ENCODE measurements at places on chromosomes 7 and 10. TPM values are rescaled to one million over a fixed set of nuclear protein-coding genes. Genes with fewer than 3 reads are reported as not detected.

SEMA3D gene
- 0.07 TPM for total RNA-seq

HMX3 gene
- total RNA-seq: 0.08 TPM

LBX1 gene
- total RNA-seq: not detected

GPR37 gene
- total RNA-seq: 0.73 TPM

PLAC9 gene
- total RNA-seq: 0.16 TPM

TFAM gene
- 91.8 TPM for total RNA-seq

MALSU1 gene
- total RNA-seq: 95.9 TPM

USP54 gene
- 10.8 TPM for total RNA-seq

CCDC172 gene
- not detected for total RNA-seq

BBIP1 gene
- total RNA-seq: 30.7 TPM

CNPY1 gene
- total RNA-seq: not detected

HOXA6 gene
- 1.7 TPM for total RNA-seq

ANKRD2 gene
- total RNA-seq: 5.1 TPM

KAZALD1 gene
- total RNA-seq: 3.0 TPM

FKBP6 gene
- total RNA-seq: not detected

ARPC1A gene
- total RNA-seq: 129 TPM

SFXN2 gene
- total RNA-seq: 4.1 TPM

ACTL6B gene
- total RNA-seq: not detected

PPP1R3C gene
- 21.7 TPM for total RNA-seq

ZRANB1 gene
- total RNA-seq: 8.8 TPM

PNLIPRP3 gene
- 0.03 TPM for total RNA-seq

ABCF2 gene
- 62.4 TPM for total RNA-seq

FGFBP3 gene
- 2.6 TPM for total RNA-seq

AKR1E2 gene
- total RNA-seq: 6.4 TPM

FAM25C gene
- 3.0 TPM for total RNA-seq

All from A549 treated with AZD2906 at 1 μM for 4 hours (cell line).